ENCODE measurements at places on chromosomes 5 and 9.

DNA sequence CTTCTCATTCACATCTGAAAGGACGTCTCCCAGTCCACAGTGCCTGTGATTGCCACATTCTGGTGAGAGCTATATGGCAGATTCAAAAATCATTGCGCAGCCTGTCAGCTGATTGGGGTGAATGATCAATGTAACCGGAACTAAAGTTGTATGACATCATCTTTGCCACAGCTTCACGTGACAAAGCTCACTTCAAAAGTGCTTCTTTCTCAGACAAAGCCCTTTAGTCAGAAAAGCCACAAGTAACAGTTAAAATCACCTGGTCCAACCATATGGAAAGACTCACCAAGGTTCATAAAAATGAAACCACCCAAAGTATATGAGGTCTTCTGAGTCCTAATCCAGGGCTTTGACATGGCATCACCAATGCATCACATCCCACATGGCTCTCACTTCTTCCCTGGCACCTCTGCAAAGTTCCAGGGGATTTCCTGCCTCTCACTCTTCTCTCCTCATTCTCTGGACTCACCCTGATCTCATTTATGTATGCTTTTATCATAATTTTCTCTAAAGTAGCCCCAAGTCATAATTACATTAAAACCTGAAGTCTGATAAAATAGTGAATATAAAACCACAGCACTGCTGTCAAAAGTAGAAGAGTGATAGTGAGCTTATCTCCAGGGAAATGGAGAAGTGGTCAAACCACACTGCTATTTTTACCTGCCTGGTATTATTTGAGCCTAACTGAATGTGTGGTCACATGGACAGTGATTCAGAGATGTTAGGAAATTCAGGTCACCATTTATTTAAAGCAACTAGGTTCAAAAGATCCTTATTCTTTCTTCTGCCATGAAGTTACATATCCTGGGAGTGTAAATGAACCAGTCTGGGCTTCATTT, 193.1 kb upstream of the PTGER4 start:
- DNase-seq: peak; percentile 74

DNA sequence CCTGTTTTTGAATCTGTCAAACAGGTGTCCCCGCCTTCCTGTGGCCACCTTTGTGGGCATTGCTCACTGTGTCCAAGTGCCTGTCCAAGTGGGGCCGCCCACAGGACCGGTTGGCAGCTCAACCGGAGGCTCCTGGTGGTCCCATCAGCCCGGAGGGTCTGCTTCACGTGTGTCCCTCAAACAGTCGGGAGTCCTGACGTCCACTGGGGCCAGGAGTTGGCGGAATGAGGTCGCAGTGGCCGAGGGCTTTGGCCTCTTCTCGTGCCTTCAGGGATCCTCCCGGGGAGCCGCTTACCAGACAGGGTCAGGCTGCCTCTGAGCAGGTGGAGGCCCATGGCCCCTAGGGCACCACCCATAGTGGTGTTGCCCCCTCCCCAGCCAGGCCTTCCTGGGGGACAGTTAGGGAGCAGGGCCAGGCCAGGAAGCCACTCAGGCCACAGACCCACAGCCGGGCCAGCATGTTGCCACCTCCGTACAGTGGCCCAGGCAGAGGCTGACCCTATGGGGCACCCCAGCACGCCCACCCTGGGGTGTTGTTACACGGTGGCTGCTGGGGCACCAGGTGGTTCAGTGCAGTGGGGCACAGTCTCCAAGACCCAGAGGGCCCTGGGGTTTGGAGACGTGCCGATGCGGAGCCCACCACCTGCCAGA, 69.5 kb downstream of the KCNT1 start:
- DNase-seq: no peak

DNA sequence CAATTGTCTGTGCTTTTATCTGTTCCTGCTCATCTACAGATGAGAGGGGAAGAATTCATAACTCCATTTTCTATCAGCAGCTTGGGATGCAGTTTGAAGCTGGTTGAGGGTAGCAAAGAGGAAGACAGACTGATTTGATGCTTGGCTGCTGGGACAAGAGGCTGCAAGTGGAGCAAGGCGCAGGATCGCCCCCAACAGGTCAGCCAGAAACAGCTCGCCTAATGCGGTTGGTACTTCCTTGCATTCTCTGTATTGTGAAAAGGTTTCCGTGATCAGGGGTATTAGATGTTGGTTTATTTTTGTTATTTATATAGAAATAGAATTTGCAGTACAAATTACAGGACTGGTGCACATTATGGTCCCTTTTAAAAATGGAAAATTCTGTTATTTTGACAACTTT, 40.6 kb downstream of the ZNF883 start:
- DNase-seq: peak; percentile 39

DNA sequence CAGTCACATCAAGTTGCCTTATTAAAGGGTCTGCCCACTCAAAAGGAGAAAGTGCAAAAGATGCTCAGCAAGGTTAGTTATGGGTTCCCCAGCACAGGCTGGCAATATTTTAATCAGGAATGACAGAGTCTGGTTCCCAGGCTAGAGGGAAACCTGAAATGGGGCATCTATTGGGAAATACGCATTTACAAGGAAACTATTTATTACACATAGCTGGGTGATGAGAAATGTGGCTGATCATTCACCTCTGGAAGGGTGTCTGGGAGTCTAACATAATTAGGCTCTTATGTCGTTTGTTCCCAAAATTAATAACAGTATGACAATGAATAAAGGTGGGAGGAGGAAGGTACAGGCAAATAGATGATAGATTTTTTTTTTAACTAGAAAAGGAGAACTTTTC, 314.7 kb downstream of the ENC1 start:
- DNase-seq: no peak

- DNase-seq: peak; percentile 64
Observed at GRCh38 chr5:97534166-97534565, 351.1 kb upstream of the RIOK2 start.

DNA sequence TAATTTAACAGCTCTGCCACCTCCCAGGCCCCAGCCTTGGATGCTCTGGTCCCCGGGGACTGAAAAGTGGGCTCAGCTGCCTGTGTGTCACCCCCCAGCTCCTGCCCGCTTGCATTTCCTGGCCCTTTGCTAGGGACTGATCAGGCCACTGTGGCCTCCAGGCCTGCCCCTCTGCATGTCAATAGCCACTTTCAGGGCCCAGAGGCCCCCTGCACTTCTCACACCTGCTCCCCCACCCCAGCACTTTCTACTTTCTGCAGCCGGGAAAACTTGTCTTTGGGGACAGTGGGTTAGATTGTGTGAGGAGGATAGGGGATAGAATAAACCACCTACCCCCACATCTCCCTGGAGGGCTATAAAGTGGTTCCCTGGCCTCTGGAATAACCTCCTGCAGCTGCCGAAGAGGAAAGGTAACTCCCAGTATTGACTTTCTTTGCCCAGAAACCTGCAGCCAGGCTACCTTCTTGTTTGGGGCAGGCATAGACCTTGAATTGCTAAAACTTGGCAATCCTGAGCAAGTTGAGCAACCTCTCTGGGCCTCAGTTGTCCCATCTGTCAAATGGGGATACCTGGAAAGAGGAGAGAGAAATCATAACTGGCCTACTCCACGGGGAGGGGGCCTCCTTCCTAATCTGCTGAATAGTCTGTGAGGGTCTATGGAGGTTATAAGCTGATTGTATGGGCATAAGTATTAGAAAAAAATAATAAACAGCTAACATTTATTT, 7.8 kb downstream of the AIF1L start:
- no peak for DNase-seq

GRCh38 chr5:69074664-69075521, 18.9 kb upstream of the SLC30A5 start:
- no peak for DNase-seq

GRCh38 chr5:139276426-139276825, 17.1 kb upstream of the MATR3 start:
- DNase-seq: no peak

- no peak for DNase-seq
Observed at GRCh38 chr9:115167175-115167574, 49.2 kb upstream of the TNC start.

DNA sequence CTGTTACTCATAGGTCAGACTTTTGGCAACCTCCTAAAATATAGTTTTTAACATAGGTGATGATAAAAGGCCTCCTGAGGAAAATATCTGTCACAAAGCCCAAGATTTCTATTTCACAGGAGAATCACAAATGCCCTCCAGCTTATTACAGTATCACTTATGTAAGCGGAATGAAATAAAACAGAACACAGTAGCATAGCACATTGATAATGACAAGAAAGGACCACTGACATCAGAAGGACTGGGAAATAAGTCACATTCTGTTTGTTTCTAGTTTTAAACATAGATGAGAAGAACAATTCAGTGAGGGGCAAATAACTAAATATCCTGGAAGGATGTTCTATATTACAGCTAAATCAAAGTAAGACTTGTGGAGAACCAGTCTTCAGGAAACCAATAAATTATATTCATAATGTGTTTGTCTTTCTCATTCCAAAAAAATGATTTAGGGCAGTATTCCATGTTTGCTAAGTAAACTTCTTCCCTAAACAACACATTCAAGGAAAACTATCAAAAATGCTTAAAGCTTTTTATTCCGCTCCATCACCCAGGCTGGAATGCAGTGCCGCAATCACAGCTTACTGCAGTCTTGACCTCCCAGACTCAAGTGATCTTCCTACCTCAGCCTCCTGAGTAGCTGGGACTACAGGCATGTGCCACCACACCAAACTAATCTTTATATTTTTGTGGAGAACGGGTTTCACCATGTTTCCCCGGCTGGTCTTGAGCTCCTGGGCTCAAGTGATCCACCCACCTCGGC, 20.8 kb upstream of the CTNNAL1 start:
- DNase-seq: no peak

- DNase-seq: no peak
Observed at GRCh38 chr5:149936700-149937091, 7.9 kb downstream of the PDE6A start.

DNA sequence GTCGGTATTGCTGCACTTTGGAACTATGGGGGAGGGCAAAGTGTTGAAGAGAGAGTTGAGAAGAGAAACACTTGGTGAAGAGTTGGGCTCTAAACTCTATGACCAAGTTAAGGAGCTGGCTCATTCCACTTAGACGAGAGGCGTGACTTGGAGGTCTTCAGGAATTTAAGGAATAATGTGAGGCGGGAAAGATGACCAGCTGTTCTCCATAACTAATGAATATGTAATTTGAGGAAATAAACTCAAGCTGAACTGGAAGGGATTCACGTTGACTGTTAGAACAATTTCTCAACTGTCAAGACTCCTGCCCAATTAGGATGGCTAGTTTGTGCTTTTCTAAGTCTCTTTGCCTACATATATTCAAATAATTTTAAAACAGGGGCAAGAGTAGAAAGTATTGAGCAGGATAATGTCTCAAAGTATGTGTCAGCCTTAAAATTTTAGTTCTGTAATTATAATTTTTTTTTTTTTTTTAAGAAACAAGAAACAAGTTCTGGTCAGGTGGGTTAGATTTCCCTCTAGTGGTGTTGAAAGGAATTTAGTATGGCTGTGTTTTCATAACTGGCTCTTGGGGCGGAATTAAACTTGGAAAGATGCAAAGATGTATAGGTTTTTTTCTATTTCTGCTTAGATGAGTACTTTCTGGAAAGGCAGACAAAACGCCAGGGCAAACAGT, 33.4 kb downstream of the TMEM252 start:
- DNase-seq: peak; percentile 60

DNA sequence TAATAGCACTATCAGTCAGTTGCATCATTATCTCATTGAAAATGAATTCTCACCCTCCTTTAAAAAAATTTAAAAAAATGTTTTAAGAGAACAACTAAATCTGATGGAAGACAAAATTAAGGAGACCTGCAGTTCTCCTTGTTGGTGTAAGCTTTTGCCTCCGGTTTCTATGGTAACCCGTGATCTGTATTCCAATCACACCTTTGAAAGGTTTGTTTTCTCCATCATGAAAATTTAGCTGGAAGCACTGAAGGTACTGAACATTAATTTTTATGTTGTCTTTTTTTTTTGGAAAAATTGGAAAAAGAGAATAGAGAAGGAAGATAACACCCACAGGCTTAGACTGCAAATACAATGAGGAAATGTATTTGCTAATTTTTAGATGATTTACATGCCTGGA, 2.5 kb upstream of the BASP1 start:
- no peak for DNase-seq

GRCh38 chr5:157976429-157976828, 117.5 kb upstream of the CLINT1 start:
- no peak for DNase-seq

GRCh38 chr9:130912932-130913598, 16.5 kb upstream of the QRFP start:
- DNase-seq: no peak

DNA sequence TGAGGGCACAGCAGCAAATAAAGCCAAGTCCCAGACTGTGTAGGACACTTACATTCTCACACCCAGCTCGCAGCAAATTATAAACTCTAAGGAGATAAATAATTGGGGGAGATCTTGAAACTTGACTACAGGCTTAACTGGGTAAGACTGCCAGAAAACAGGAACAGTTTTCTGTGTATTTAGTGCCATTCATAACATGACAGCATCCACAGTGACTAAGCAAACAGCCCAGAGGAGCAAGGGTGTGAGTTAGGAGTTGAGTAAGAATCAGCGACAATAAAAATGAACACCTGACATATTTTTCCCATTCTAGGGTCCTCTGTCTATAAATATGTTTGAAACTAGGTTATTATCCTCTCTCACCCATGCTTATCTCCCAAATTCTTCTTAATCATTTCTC, 370.9 kb upstream of the WWC1 start:
- DNase-seq: no peak

GRCh38 chr5:1546556-1546955, 22.8 kb upstream of the LPCAT1 start:
- no peak for DNase-seq

GRCh38 chr5:178149199-178149932, 4.3 kb downstream of the NHP2 start:
- no peak for DNase-seq

DNA sequence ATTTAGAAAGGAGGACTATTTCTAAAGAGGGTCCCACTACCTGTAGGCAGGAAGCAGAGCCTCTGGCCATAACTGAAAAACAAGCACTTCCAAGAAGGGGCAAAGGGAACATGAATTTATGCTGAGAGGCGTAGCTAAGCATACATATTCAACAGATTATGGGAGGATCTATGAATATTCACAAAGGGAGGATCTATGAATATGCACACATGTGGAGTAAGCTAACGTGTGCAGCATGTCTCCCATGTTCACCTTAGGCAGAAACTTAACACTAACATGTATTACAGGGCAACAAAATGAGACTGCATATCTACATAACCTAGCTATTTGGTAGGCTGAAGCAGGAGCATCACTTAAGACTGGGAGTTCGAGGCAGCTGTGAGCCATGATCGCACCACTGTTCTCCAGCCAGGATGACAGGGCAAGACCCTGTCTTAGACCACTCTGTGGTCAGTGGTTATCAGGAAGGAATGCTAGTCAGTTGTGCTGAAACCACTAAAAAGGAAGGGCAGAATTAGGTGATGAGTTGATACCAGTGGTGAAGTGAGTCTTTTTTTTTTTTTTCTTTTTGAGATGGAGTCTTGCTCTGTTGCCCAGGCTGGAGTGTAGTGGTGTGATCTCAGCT, 20.8 kb downstream of the FXN start:
- DNase-seq: no peak

- no peak for DNase-seq
Observed at GRCh38 chr5:3343211-3343610, 252.4 kb upstream of the IRX1 start.

- DNase-seq: peak; percentile 48
Observed at GRCh38 chr9:117411547-117411946, 3.3 kb downstream of the ASTN2 start.

GRCh38 chr9:91415290-91415689, 8.3 kb downstream of the NFIL3 start:
- DNase-seq: peak; percentile 13
